ENCODE measurements at places on chromosomes 5 and 9. TPM values are rescaled to one million over a fixed set of nuclear protein-coding genes. Genes with fewer than 3 reads are reported as not detected.

Gene GFI1B
- total RNA-seq = not detected

Gene PTGR1
- 336 TPM for total RNA-seq

Gene MYOZ3
- 0.22 TPM for total RNA-seq

Gene GABRA1
- not detected for total RNA-seq
